NCI-H1105 (cell line): ENCODE measurements at places on chromosomes 1 and 21.
A peak's percentile ranks its signal among the peaks of the same experiment; 100 is the strongest.

DNA sequence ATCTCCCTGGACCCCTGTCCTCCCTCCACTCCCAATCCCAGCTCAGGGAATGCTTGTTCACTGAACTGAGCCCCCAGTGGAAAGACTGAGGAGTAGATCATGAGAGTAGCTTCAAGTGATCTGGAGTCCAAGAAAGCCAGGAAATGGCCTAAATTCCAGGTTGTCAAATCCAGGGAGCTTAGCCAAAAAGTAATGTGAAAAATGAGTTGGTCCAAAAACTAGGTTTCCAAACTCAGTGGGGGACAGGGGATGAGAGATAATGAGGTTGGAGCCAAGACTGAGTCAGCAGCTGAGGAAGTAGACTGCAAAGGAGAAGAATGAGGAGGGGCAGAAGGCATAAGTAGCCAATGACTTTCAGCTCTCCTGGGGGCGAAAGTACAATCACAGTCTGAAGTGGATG, 284.1 kb upstream of the BEND5 start:
- DNase-seq = no peak

GRCh38 chr1:9737057-9737456, 85.5 kb downstream of the PIK3CD start:
- no peak for DNase-seq

GRCh38 chr1:176897350-176898236, 266.9 kb downstream of the ASTN1 start:
- DNase-seq = peak; percentile 61

DNA sequence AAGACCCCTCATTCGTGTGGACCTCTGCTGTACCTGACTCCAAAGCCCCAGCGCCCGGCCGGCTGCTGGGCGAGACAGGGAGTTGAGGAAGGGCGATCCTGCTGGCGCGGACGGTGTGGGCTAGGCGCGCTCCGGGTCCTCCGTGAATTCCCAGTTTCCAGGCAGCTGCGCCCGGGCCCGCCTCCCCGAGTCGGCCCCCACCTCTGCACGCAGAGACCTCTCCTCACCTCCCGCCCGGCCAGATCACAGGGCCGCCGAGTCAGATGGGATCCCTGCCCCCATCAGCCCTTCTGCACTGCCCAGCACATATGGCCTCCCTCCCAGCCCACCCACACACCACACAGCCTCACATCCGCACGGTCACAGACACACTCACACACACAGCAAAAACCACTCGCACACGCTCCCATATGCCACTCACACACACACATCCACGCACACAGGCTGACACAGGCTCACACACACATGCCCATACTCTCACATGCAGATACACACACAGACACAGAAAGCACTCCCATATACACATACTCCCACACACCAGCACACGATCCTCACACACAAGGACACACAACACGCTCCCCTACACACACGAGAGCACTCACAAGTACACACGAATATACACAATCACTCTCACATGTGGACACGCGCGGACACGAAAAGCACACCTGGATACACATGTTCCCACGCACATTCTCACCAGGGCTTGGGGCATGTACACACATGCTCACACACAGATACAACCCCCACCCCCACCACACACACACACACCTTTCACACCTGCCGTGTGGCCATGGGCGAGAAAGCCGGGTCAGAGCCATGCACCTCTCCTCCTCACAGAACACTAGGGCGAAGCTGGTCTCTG, 7.2 kb upstream of the GUCA2B start:
- DNase-seq = no peak

GRCh38 chr1:46735708-46736324, 16.9 kb upstream of the EFCAB14 start:
- DNase-seq = no peak

GRCh38 chr21:23822760-23823159, 1784.5 kb downstream of the MRPL39 start:
- peak; percentile 42 for DNase-seq
